Fibroblast of the conjunctiva (primary cell): ENCODE measurements at places on chromosomes 2 and 18.

DNA sequence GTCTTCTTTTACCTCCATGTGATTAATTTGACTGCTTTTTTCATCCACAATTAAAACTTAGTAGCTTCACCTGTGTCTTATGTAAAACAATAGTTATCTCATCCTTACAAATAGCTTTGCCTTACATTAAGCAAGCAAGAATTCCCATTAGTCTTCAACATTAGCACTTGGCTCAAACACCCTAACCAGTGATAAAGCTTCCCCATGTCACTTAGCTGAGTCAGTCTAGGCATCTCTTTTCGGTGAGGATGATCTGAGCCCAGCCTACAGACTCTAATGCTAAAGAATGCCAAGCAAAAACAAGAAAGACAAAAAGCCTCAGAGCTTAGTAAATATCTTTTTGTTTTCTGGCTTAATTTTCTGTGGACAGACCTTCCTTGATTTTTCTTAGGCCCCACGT, 26.1 kb downstream of the GAD1 start:
- no peak for DNase-seq

GRCh38 chr2:54047091-54047490, 68.3 kb upstream of the ACYP2 start:
- DNase-seq, result no peak

- DNase-seq, result no peak
Observed at GRCh38 chr2:102558463-102558862, 60.9 kb upstream of the SLC9A2 start.

- peak; percentile 48 for DNase-seq
Observed at GRCh38 chr2:113158884-113159553, 14.8 kb upstream of the PSD4 start.

DNA sequence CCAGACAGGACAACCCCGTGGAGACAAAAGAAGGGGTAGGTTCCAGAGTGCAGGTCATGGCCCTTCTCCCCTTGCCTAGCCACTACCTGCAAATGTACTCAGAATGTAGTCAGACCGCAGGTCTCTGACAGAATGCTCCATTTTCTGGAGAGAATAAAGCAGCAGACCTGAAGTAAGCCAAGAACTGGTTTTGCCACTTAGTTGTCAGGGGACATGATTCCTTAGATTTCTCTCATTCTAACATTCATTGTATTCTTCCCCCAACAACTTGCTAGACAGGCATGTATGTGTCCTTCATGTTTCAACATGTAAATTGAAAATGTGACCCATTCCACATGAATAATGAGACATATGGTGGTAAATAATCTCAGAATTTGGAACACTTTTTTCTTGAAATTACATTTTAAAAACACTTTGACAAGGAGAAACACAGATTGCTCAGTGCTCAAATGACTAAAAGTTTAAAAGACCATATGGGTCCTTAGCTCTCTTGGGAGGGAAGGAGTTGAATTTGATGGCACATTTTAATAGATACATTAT, 142.4 kb downstream of the CCBE1 start:
- no peak for DNase-seq

GRCh38 chr18:3458952-3459853, 9.2 kb downstream of the TGIF1 start:
- no peak for DNase-seq

DNA sequence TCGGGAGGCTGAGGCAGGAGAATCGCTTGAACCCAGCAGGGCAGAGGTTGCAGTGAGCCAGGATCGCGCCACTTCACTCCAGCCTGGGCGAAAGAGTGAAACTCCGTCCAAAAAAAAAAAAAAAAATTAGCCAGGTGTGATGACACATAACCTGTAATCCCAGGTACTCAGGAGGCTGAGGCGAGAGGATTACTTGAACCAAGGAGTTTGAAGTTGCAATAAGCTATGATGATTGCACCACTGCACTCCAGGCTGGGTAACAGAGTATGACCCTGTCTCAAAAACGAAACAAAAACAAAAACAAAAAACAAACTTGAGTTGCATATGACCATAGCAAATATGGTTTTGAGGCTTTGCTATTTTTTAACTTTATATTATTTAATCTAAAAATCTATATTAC, 25.8 kb downstream of the SANBR start:
- DNase-seq, result no peak

GRCh38 chr2:235739704-235740415, 246.0 kb downstream of the AGAP1 start:
- DNase-seq, result no peak

DNA sequence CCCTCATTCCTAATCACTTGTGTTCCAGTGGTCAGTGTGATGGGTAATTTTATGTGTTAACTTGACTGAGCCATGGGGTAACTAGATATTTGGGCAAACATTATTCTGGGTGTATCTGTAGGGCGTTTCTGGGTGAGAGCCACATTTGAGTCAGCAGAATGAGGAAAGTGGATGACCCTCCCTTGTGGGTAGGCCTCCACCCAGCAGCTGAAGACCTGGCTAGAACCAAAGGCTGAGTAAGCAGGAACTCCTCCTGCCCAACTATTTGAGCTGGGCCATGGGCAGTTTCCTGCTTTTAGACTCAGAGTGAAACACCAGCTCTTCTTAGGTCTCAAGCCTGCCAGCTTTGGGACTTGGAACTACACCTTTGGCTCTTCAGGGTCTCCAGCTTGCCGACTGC, 141.8 kb downstream of the ACKR3 start:
- DNase-seq, result peak; percentile 49

DNA sequence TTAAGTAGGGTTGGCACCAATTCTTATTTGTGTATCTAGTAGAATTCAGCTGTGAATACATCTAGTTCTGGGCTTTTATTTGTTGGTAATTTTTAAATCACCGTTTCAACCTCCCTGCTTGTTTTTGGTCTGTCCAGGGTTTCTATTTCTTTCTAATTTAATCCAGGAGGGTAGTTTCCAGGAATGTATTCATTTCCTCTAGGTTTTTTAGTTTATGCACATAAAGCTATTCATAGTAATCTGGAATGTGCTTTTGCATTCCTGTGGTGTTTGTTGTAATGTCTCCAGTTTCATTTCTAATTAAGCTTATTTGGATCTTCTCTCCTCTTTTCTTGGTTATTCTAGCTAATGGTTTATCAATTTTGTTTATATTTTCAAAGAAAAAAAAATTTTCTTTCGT, 1361.8 kb upstream of the DDX18 start:
- no peak for DNase-seq

- DNase-seq, result no peak
Observed at GRCh38 chr2:68083346-68083745, 20.5 kb upstream of the C1D start.

GRCh38 chr18:33835419-33835818, 257.4 kb downstream of the ASXL3 start:
- no peak for DNase-seq

DNA sequence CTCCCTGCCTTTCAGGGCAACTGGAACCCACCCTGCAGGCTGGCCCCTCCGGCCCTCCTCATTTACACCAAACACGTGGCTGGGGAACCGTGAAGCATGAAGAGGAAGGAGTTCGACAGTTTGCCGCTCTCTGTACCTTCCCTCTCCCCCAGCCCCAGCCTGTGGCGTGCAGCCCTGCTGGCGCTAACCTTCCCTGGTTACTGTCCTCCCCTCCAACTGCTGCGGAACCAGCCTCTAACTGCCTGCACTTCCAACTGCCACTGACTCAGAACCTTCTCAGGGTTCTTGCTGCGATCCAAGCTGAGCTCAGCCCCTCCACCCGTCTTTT, 19.2 kb upstream of the GNAL start:
- no peak for DNase-seq

GRCh38 chr18:59540346-59540745, 156.9 kb downstream of the CCBE1 start:
- no peak for DNase-seq

DNA sequence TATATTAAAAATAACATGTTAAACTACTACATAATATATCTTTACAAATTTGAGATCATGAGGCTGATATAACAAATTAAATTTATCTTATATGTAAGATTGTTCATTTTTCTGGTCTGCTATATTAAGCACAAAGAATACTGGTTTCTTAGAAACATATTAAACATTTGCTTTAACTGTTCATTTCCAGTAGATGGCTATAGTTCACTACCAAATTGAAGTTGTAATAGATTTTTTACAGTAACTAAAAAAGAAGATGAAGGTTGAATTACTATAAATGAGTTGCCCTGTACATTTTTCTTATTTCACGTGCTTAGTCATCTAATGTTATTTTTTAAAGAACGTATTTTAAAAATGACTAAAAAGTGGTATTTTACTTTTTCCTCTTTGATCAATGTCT, 57.0 kb downstream of the ZNF407 start:
- peak; percentile 20 for DNase-seq

DNA sequence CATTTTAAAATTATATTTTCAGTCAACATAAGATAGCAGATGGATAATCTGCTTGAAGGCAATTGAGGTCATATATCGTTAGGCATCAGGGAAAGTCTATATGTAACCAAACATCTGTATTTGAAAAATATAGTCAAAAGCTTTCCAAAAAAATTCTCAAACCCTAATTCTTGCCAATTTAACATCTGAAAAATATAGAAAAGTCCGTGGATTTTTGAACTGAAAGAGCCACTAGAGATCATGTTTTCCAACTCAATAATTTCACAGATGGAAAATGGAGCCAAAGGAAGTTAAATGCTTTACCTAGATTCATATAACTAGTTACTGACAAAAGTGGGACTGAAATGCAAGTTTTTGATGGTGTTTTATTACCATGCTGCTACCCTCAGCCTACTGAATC, 185.1 kb upstream of the ZNF804A start:
- DNase-seq, result no peak

DNA sequence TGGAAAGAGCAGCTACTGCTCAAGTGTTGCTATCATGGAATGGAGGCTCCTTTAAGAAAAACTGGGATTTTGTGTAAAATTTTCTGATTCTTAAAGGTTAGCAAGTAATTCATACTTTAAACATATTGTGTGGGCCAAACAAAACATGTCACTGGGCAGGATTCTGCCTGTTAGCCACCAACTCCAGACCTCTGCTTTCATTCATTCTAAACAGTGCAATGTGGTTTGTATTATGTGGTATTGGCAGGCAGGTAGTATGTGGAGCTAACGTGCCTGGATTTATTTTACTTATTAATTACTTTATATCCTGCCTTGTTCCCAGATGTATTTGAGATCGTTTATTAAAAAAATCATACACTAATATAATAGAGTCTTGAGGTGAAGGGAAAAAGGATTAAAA, 1521.3 kb upstream of the ACVR2A start:
- DNase-seq, result no peak

GRCh38 chr18:23378302-23378686, 74.8 kb upstream of the RIOK3 start:
- no peak for DNase-seq

- no peak for DNase-seq
Observed at GRCh38 chr2:180614776-180615175, 365.6 kb upstream of the UBE2E3 start.

DNA sequence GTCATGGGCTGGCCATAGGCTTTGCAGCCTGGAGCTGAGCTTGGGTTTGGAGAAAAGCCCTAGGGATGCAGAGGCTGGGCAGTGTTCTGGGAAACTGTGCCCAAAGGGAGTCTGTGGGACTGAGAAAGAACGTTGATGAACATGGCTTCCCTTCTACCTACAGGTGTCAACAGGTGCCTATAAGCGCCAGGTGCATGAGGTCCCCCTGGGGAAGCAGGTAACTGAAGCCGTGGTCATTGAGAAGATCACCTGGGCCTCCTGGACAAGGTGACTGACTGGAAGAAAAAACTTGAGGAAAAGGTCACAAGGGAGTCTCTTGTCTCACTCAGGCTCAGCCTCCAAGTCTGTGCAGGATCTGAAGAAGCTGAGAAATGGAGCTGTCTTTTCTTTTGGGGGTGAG, 83.4 kb downstream of the RTN4 start:
- DNase-seq, result no peak

DNA sequence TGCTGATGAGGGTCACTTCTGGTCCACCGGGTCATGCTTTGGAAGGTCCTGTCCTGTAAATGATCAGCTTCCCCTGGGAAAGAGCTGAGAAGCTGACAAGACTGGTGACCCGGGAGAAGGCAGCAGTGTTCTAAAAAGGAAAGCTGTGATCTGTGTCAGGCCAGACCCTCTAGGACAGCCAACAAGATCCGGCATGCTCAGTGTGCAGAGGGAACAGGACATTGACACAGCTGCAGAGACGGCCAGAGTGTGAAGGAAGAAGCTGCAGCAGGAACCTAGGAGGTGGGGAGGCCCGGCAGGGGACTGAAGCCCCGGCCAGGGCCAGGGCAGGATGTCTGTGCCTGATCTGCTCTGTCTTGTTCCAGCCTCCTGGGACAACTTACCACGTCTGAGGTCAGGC, 372.7 kb upstream of the ID2 start:
- DNase-seq, result no peak

- no peak for DNase-seq
Observed at GRCh38 chr2:65292461-65293011, 64.9 kb downstream of the ACTR2 start.

DNA sequence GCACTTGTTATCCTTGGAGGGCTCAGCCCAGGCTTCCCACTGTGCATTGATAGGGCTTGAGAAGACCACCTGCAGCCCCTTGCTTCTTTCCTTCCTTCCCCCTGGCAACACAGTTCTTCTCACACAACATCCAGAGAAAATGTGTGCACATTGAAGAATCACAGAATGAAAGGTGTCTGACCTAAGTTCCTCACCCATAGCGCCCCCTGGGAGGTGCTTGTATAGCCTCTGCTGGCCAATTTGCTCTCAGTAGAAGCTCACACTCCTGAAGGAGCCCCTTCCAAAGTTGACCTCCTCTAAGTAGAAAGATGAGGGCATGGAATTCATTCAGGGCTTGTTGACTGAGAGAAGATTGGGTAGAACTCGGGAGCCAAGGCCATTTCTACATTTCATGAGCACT, 758.4 kb upstream of the KLHL29 start:
- DNase-seq, result no peak

DNA sequence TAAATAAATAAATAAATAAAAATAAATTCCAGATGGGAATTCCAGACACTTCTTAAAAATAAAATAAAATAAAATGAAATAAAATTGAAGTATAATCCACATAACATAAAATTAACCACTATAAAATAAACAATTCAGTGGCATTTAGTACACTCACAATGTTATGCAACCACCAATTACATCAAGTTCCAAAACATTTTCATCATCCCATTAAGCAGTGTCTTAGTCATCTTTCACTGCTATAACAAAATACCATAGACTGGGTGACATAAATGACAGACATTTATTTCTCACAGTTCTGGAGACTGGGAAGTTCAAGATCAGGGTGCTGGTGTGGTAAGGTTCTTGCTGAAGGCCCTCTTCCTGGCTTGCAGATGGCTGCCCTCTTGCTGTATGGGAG, 22.6 kb upstream of the PROKR1 start:
- DNase-seq, result no peak
